NCI-H1417 (cell line): ENCODE measurements at places on chromosomes 2 and 18.

GRCh38 chr2:83860320-83860719 lies 598.8 kb downstream of the SUCLG1 start:
- no peak for DNase-seq

DNA sequence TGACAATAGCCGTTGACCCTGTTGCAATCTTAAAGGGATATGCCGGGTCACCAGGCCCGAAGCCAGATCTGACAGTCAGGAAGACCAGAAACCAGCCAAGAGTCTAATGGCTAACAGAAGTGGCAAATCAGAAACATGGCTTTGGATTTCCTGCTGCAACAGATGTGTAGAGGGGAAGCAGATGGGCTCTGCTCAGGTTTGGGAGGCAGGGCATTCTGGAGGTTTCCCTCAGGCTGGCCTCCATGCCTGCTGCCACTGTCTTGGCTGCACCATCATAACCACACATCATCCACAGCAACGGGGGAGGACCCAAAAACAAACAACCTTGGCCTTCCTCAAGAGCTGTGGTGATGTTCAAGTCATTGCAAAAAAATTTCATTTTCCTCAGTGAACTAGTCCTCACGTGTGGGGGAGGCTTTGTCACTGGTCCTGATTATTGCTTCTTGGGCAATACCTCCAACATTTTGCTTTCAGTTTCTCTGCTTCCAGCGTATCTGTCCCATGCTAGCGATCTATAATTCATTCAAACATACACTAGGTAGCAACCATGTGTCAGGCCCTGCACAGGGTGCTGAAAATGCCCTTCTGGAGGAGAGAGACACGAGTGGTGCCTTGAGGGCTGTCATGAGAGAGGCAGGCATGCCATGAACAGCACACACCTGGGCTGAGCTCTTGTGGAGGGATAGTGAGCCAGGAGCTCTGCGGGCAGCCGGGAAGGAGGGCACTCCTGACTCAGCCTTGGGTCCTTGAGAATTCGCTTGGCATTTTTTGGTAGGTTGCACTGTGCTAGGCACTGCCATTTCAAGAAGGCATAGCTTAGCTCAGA lies 48.2 kb upstream of the LGALSL start:
- no peak for DNase-seq

GRCh38 chr2:98027538-98027937 lies 31.8 kb upstream of the TMEM131 start:
- no peak for DNase-seq

- peak; percentile 44 for DNase-seq
These were observed 12.0 kb upstream of the DARS1 start for GRCh38 chr2:135997380-135997779.

DNA sequence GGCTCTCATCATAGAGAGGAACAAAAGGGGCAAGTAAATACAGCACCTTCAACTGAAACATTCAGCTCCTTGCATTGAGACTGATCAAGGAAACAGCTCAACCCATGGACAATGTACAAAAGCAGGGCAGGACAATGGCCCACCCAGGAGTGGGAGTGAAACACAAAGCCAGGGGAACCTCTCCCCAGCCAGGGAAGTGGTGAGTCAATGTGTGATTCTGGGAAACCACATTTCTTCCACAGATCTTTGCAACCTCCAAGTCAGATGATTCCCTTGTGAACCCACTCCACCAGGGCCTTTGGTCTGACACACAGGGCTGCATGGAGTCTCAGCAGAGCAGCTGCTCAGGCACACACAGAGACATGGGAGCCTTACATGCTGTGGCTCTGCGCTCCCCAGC lies 294.5 kb downstream of the NR4A2 start:
- no peak for DNase-seq

DNA sequence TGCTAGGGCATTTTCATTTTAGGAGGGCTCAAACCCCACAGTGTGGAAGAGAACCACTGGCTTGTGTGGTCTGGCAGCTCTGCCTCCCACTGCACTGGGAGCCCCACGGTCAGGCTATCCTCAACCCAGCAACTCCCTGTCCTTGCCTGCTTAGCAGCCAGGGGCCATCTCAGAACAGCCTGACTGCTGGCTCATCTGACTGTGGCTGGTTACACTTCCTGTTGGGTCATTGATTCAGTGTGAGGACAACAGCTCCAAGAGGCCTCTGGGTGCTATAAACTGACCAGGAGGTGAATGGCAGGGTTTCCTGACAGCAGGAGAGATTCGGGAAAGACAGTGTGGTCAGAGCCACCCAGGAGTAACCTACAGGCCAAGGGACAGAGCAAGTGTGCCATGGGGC lies 40.1 kb downstream of the AMER3 start:
- DNase-seq: no peak

GRCh38 chr2:50720697-50721315 lies 311.1 kb downstream of the NRXN1 start:
- DNase-seq: peak; percentile 86

DNA sequence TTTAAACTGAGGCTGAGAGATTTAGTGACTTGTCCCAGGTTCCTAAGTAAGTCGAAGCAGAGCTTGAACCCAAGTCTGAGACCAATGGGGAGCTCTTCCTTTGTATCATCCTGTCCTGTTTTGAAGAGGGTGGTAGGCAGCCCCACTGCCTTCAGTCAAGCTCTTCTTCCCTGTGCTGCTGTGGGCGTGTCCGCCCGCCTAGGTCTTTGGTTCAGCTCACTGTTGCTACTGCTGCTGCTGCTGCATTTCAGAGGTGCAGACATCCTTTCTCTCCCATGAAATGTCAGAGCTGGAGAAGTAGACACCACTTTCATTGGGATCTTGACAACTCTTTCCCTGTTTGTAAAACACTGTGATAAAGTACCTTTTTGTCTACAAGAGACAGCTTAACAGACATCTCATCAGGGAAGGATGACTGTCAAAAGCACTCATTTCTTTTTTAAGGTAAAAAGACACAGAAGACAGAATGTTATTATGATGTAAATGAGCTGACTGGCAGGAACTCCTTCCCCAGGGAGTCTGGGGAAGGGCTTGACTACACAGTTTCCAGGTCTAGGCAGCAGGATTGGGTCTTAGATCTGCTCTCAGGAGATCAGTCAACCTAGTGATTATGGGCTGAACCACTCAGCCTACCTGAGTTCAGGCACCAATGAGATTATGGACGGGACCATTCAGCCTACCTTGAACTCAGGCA lies 91.7 kb upstream of the TRIB2 start:
- DNase-seq: no peak

GRCh38 chr18:55354795-55355194 lies 233.2 kb downstream of the TCF4 start:
- no peak for DNase-seq

DNA sequence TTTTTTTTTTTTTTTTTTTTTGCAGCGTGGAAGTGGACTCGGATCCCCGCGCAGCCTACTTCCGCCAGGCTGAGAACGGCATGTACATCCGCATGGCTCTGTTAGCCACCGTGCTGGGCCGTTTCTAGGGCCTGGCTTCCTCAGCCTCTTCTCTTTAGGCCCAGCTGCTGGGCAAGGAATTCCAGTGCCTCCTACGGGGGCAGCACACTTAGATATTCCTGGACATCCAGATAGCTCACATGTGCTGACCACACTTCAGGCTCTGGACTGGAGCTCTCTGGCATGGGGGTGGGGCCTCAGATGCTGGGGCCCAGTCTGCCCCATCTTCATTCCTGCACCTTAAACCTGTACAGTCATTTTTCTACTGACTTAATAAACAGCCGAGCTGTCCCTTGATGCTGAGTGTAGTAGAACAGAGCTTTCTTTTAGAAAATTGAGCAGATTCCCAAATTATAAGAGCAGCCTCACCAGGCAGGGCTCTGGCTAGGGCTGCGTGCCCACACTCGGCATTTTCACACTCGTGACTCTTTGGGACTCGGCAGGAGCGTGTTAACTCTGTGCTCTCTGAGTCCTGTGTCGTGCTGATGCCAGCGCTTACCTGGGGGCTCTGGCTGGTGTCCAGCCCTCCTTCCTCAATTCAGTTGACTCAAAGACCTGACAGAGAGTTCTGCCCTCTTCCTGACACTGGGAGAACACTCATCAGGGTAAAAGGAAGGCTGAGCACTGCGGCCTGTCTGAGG lies 19.3 kb downstream of the SLC30A3 start:
- DNase-seq: no peak

- no peak for DNase-seq
These were observed 33.8 kb downstream of the MAP4K3 start for GRCh38 chr2:39403311-39403710.

- DNase-seq: no peak
These were observed 11.3 kb upstream of the PXDN start for GRCh38 chr2:1755436-1756191.

DNA sequence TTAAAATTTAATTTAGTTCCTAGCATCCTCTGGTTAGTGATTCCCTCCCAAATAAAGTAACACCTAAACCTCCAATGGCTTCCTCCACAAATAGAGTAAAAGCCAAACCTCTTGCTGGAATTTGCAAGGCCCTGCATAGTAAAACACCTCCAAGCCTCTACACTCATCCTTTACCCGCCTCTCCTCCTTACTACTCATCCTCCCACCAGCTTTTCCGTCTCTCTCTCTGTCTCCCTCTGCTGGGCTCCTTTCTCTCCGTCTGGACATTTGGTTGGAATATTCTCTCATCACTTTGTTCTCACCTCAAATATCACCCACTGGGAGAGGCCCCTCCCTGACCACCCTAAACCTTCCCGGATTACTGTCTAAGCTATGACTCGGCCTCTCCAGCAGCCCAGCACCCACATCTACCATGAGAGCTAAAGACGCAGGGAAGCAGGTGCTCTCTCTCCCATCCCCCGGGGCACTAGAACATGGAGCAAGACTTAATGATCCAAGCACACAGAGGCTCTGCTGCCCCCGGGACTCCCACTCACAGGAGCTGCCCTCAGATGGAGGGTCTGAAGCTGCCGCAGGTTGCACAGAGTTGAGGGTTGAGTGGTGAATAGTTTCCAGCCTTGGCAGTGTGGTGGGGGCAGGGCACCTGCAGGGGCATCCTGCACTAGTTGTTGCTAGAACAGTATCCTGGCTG lies 167.2 kb downstream of the FBXO15 start:
- peak; percentile 41 for DNase-seq

DNA sequence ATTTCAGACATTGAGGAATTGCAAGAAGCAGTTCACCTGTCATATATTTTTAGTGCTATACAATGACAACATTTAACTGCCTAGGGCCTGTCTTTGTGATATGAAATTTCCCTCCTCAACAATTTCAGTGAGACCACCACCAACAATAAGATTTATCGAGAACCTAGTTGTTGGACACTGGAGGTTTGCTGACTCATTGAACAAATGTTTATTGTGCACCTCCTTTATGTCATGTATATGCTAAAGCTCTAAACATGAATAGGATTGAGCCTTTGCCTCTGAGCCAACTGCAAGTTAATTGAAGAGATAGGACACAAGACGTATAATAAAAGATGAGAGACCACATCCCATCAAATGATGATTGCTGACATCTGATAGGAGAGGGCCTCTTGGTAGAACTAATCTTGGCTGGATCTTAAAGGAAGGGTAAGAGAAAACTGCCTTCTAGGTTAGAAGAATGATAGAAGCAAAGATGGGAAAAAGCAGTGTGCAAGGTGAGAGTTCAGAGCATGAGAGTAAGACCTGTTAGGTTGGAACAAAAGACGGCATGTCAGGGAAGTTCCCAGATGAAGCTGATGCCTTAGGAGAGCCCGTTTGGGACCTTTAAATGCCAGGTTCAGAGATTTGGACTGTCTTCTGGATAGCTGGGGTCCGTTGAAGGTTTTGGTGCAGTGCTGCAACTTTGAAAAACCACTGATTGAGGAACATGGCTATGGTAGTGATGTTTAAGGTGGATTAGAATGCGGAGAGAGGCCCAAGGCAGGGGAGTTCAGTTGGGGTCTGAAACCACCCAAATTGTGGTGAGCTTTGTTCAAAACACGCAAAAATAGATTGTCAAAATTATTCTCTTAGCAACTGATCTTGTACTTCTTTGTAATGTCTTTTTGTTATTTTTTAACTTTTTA lies 133.0 kb upstream of the EML6 start:
- no peak for DNase-seq

DNA sequence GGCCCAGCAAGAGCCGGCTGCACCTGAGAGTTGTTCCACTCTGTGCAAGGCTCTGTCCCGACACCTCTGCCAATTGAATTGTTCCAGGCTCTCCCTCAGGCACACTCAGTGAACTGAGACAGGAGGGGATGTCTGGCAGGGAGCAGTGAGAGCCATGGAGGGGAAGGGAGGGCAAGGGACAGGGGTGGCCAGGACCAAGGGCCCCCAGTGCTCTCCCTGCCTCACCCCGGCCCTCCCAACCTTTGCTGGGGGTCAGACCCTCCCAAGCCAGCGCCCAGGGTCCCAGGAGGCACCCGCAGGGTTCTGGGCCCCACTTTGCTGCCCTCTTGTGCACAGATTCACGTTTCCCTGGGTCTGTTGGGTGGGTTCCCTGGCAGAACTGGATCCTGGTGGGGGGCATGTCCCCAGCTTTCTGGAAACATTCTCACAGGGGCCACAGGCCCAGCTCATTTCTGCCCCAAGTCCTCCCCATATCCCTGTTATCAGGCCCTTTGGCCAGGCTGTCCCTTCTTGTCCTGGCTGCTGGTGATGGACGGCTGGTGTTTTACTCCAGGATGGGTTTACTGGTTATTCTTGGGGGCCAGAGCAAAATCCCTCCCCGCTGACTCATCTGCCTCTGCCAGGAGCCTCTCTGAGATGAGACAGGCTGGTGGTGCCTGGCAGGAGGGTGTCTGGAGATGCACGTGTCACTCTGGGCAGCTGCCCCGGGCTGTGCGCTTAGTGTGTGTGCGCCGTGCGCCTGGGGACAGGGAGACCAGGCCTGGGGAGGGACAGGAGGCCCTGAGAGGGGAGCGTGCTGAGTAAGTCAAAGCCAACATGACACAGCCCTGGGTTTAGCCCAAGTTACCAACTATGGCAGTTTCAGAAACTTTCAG lies 136.5 kb upstream of the CTDP1 start:
- no peak for DNase-seq

GRCh38 chr2:105775809-105776559 lies 31.3 kb downstream of the NCK2 start:
- DNase-seq: no peak

DNA sequence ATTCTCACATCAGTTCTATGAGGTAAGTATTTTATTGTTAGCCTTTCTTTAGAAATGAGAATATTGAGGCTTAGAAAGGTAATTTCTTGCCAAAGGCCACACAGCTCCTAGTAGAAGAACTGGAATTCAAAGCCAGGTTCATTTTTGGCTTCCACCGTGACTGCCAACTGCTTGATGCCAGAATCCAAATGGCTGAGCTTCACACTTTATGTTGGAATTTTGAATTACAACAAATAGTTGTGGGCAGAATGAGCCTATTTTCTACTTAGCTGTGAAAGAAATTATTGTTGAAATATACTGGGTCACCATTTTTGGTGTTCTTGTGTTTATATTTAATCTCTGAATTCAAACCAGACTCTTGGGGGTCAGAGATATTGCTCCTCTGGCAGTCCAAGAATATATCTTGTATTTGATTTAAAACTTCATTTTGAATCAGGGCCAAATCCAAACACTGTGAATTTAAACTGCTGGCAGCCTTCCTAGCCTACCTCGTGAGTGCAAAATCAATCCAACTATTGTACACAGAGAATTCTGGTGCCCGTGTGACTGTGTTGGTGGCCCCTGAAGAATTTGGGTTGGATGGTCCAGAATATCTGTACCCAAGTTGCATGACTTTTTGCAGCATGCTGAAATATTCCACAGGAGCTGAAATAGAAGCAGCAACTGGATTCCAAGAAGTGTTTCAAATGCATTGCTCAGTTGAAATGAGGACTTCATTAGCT lies 35.6 kb upstream of the LPIN1 start:
- no peak for DNase-seq

- no peak for DNase-seq
These were observed 4.5 kb upstream of the XRCC5 start for GRCh38 chr2:216104691-216105090.
